Stimulated activated CD4-positive, alpha-beta T cell treated with anti-CD3 and anti-CD28 coated beads, Interleukin-15, amount 100 ng/mL, for 48 hours (primary cell): ENCODE measurements at places on chromosomes 12 and 14.

DNA sequence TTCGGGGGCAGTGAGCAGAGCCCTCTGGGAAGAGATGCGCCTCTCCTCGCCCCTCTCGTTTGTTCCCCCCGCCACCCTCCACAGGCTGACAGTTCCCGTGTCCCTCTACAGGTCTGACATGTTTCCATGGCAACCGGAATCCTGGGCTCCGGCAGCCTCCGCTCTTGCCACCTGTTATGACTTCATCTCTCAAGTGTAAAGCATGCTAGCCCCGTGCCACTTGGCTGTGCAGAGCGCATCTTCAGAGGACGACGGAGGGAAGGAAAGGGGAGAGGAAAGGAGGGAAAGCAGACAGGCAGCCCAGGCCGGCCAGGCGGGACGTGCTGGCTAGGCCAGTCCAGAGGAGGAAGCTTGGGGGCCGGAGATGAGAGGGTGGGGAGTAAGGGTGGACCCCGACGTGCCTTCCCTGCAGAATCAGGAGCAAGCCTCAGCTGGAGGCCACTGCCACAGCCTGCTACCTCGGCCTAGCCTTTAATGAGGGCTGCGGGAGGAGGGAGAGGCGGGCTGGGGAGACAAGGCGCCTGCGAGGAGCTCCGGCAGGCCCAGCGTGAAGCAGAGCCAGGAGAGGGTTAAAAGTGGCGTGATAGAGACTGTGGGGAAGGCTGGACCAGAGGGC is 214.3 kb downstream of the DPF3 start:
- no peak for DNase-seq

- no peak for DNase-seq
These were observed 396.7 kb upstream of the PDE3A start for GRCh38 chr12:19971361-19972280.

DNA sequence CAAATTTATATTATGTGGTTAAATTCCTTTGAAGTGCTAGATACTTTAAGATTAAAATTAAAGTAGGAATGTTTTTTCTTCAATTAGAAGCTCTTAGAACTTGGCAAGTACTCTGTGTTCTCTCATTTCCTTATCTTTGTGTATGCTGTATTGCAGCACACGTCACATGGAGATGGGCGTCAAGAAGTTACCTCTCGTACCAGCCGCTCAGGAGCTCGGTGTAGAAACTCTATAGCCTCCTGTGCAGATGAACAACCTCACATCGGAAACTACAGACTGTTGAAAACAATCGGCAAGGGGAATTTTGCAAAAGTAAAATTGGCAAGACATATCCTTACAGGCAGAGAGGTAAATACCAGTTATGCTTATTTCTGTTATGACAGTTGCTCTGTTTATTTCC is 19.7 kb downstream of the MARK3 start:
- no peak for DNase-seq

GRCh38 chr12:54220092-54220557 is 31.3 kb upstream of the SMUG1 start:
- peak; percentile 47 for DNase-seq

DNA sequence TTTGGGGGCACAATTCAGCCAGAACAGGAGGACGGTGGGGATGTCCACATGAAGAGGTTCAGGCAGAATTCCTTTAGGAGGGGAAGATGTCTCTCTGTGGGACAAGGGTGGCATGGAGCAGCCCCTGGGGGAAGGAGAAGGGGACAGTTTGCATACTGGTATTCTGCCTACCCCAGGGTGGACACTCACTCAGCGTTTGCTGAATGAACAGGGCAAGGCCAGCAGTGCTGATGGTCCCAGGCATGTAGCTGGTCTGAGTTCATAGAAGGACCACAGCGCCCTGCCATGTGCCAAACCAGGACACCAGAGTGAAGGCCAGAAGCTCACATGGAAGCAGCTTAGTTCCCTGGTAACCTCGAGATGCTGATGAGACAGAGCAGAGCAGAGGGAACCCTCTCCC is 5.4 kb downstream of the SERPINA5 start:
- no peak for DNase-seq

DNA sequence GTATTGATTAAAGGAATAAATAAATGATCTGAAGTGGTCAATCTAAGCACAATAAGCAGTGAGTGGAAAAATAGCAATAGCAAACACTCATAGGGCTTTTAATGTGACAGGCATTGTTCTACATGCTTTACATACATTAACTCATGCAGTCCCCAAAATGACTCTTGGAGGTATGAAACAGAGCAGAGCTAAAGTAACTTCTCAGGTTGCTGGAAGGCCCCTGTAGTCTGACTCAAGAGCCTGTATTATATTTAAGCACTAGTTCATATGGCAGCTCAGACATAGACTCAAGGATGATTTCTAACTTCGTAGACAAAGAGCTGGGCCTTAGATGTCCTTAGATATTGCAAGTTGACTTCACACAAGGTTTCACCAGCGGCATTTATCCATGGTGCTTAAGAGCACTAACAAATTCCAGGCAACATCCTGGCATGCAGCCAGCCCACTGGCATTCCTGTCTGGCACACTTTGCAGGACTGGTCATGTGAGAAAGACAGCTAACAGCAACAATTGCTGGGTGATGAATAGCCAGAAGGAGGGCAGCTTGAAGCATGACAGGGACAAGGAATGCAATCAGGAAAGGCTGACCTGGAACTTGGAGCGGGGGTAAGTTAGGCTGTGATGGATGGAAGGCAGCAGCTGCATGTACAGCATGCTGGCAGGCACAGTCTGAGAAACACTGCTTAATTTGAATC is 22.9 kb upstream of the KTN1 start:
- no peak for DNase-seq

DNA sequence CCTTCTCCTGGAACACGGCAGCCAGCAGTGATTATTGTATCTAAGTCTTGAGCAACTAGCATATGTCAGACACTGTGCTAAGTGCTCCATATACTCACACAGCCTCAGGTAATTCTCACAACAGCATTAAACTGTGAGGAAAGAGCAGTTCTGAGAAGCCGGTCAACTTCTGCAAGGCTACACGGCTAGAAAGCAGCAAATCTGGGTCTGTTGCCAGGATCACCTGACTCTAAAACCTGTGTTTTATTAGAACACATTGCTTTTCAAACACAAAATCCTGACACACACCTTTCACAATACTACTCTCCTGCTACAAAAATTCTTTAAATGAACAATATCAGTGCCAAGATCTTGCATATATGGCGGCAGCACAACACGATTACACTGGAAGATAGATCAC is 49.8 kb upstream of the CRACR2A start:
- DNase-seq = no peak

- peak; percentile 55 for DNase-seq
These were observed 138.0 kb downstream of the ASCL4 start for GRCh38 chr12:107912421-107913004.

DNA sequence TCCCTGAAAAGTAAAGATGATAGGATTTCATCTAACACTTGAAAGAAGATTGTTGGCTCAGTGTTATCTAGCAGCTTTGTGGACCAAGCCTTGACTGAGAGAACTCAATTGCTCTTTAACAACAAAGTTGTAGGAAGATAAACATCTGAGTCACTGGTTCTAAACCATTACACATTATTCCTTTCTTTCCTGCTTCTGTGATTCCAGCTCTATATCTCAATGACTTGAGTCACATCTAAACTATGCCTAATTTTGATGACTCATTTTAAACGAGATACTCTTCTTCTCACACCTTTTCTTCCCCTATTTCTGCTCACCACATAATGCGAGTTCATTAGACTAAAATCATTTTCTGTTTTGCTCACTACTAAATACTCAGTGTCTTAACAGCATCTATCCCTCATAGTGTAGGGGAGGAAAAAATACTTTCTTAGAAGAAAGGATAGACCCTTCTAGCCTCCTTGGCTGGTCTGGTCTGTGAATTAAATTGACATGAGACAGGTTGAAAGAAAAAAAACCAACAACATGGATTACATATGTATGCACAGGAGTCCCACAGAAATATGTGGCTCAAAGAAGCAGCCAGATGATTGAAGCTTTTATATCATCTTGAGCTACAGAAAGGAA is 201.4 kb downstream of the C12orf50 start:
- DNase-seq = no peak

GRCh38 chr14:76782885-76783566 is 21.8 kb downstream of the VASH1 start:
- DNase-seq = no peak

GRCh38 chr12:80230068-80230467 is 130.7 kb downstream of the OTOGL start:
- DNase-seq = no peak

DNA sequence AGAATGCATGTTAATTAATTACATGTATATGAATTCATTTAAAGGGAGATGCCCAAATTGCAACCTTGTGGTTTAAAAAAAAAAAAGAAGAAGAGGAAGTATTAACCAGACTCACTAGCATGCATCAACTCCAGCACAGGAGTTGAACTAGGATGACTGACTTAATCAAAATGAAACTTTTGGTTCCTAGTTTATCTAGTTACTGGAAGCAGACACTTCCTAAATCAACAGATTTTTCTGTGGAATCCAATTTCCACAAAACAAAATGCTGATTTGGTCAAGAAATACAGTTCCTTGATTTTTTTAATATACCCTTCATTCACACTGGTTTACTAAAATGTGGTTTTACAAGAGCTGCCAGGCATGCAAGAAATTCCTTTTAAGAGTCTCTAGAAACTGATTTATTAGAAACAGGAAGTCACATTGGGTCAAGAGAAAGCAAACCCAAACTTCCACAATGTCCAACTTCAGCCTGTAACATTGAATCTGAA is 41.6 kb downstream of the ITPR2 start:
- no peak for DNase-seq

- DNase-seq = no peak
These were observed 2.2 kb downstream of the KLRB1 start for GRCh38 chr12:9605483-9605882.

DNA sequence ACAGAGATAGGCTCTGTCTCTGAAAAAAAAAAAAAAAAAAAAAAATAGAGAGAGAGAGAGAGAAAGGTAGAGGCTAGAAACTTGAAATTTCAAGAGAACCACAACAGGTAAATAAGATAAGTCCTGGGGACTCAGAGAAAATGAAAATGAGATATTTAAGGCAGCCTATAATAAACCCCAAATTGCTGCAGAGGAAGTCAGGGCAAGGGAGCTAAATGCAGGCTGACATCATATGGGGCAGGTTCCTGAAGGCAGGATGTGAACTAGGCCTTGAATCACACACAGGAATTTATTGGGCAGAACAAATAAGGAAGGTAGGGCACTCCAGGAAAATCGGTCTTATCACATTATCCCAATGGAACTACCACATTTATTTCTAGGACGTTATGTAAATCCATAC is 54.9 kb upstream of the NUDT4 start:
- DNase-seq = no peak

- DNase-seq = no peak
These were observed 56.9 kb downstream of the ACTN1 start for GRCh38 chr14:68922201-68922621.

GRCh38 chr12:122499991-122500684 is 594 bp downstream of the ZCCHC8 start:
- DNase-seq = peak; percentile 14

- no peak for DNase-seq
These were observed 47.9 kb downstream of the GTF2A1 start for GRCh38 chr14:81172881-81173280.

- no peak for DNase-seq
These were observed 28.8 kb upstream of the BHLHE41 start for GRCh38 chr12:26153421-26154154.

- no peak for DNase-seq
These were observed 12.9 kb downstream of the VASH1 start for GRCh38 chr14:76773956-76774820.

GRCh38 chr12:54394281-54394719 is 9.8 kb upstream of the ZNF385A start:
- no peak for DNase-seq

- DNase-seq = no peak
These were observed 53.1 kb downstream of the CNTN1 start for GRCh38 chr12:40745386-40745785.

- no peak for DNase-seq
These were observed 16.1 kb downstream of the GRIP1 start for GRCh38 chr12:66662729-66663128.

- no peak for DNase-seq
These were observed at the start of gene IL25 for GRCh38 chr14:23372509-23372908. Gene IL25 (plus strand): TSS chr14:23372809.

DNA sequence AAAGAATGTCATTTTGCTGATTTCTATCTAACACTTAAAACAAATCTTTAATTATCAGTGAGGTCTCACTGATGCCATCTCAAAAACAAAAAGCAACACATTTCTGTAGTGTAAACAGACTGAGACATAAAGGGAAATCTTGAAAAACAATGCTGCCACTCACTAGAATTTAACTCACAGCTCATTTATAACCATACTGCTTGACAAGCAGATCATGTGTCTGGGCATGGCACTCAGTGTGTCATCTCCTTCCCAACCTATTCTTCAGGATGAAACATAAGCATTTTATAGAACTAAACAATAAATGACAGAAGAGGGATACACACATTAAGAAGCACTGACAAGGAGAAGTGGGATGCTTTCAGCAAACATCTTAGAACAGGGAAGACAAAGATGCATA is 22.4 kb downstream of the ATF7 start:
- no peak for DNase-seq

- DNase-seq = no peak
These were observed 5.4 kb upstream of the NR4A1 start for GRCh38 chr12:52045794-52046199.

- peak; percentile 27 for DNase-seq
These were observed 4.4 kb downstream of the CACNA1C start for GRCh38 chr12:2057041-2057794.

DNA sequence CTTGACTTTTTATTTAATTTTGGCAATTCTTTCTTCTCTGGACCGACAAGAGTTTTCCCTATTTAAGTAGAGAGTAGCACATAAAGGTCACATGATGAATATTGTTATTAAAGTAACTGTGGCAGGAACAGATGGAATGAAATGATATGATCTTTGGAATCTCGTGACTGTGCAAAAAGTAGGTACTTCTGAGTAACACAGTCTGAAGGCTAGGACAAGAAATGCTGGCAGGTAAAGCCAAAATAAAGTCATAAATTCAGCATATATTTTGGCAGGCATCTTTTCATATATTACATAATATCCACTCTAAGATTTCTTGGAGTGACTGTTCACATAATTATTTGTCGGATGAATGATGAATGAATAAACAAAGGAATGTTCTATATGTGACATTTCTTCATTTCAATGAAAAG is 121.4 kb downstream of the EFCAB11 start:
- no peak for DNase-seq

DNA sequence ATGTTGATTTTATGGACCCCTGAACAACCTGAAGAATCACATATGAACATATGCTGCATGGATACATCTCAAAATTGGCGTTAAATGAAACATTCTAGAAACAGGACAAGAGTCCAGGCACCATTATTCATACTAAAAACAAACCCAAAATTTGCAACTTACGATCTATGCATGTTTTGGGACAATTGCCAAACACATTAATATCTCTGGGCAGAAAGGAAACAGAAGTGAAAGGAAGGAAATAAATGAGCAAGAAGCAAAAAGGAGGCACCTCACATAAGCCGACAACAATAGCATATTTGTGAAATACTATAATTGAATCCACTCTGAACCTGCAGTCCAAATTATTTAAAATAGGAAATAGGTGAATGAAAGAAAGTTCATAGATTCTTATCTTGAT is 1505.3 kb downstream of the AACS start:
- DNase-seq = no peak
